Activated CD4-positive, alpha-beta T cell treated with anti-CD3 and anti-CD28 coated beads, Interleukin-2, amount 50 U/mL, for 48 hours (primary cell): ENCODE measurements at places on chromosomes 16 and 17.

- peak; percentile 19 for DNase-seq
Measured at GRCh38 chr17:57916925-57917858, 38.0 kb downstream of the CUEDC1 start.

GRCh38 chr17:59027750-59028149, 78.9 kb downstream of the TRIM37 start:
- DNase-seq = no peak

DNA sequence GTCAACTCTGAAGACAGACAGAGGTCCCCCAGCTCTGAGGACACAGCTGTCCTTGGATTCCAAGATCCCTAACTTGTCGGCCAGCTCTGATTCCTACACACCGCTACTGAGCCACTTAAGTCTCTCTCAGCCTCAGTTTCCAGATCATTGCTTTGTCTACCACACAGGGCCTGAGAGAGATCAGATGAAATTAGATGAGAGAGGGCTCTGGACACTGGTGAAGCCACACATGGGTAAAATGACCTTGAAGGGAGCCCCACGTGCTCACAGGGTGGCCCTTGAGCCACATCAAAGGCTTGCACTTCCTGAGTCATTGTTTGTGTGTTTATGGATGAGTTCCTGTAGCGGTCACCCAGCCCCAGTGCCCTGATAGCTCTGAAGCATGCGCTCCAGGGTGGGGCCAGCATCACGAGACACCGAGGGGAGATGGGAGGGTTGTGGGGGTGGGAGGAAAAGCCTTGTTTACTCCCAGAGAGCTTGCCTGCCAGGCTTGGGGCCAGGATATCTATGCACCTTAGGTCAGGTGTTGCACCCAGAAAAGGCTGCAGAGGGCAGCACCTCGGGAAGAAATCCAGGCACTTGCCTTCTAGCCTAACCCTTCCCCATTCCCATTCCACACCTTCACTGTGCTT, 32.7 kb upstream of the SLC6A2 start:
- DNase-seq = no peak

GRCh38 chr16:79466111-79466510, 134.4 kb downstream of the MAF start:
- no peak for DNase-seq

DNA sequence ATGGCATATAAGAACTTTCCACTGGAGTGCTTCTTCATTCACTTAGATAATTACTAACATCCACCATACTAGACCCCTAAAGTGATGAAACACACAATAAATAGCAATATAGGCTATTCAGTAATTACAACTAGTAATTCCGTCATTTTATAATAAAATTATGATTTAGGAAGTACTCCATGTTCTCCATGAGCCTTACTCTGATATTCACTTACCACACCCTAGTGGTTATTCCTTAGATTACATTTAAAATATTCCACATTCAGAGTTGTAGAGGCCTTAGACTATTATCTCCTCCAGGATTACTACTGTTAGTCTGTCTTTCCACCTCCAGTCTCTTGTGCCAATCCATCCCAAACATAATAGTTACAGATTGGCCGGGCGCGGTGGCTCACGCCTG, 62.4 kb downstream of the STH start:
- no peak for DNase-seq

DNA sequence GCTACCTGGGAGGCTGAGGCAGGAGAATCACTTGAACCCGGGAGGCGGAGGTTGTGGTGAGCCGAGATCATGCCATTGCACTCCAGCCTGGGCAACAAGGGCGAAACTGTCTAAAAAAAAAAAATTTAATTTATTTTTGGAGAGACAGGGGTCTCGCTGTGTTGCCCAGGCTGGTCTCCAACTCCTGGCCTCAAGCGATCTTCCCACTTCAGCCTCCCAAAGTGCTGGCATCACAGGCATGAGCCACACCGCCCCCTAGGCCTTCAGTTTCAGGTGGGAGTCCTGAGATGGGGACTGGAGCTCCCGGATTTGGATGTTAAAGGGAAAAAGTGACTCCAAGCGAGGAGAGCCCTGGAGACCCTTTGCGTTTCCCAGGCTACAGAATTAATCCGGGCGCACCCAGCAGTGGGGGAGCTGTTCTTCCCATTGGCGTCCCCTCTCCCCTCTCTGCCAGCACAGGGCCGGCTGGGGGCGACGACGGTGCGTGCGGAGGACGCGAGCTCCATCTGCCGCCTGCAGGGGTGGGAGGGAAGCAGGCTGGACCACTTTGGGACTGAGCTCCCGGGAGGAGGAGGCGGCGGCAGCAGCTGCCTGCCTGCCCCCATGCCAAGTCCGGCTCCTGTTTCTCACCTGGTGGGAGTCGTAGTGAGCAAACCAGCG, 49.3 kb upstream of the USP7 start:
- DNase-seq = no peak

DNA sequence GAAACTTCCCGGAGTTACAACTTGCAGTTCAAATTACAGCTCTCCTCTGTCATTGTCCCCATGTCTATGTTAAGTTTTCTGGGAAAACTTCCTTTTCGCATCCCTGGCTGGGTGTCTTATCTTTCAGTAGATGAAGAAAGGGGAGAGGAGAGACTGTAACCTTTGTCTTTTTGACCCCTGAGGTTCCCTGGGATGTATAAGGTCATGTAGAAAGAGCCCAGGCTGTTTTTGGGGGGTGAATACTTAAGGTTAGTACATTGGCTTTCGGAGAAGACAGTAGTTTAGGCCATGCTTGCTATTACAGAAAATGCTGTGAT, 31.1 kb downstream of the HS3ST3B1 start:
- DNase-seq = no peak

DNA sequence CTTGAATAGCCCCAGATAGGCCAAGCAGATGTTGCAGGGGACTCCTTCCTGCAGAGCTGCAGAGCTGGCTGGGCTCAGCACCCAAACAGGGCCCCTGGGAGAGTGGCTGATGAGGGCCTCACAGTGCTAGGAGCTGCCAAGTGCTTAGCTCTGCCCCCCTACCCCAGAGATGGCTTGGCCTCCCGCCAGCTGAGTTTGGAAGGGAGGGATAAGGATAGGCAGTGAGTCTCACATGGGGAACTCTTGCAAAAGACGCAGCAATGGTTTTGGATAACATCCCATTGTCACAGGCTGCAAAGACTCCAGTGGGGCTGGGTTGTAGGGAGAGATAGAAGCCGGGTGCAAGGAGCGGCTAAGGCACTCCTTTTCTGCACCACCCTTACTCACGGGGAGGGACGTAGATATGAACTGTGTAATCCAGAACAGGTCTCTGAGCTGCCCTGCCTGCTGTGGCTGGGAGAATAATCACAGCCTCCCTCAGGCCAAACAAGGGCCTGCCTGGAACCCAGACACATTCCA, 52.9 kb upstream of the MAF start:
- no peak for DNase-seq

- no peak for DNase-seq
Measured at GRCh38 chr16:85417156-85417860, 195.8 kb upstream of the GSE1 start.

- no peak for DNase-seq
Measured at GRCh38 chr17:65171752-65172151, 34.6 kb downstream of the RGS9 start.

- DNase-seq = no peak
Measured at GRCh38 chr16:85089525-85089924, 22.7 kb downstream of the CIBAR2 start.

GRCh38 chr17:180381-181244, 837 bp downstream of the DOC2B start:
- no peak for DNase-seq

DNA sequence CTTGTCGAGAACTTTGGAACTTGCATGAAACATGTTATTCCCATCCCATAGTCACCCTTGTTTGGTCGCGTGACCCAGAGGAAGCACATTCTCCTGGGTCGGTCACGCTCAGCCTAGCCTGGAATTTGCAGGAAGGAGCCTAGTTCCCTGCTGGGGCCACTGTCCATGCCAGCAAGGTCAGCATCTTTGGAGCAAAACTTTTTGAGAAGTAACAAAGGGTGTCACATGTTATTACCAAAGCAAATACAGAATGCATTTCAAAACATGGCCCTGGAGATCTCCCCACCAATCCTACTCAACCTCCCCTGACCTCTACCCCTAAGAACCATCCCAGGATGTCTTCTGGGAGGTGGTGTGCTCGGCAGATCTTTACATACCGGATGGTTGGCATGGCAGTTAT, 26.2 kb upstream of the IRF8 start:
- no peak for DNase-seq

GRCh38 chr17:67212714-67213417, 32.1 kb downstream of the HELZ start:
- DNase-seq = no peak

DNA sequence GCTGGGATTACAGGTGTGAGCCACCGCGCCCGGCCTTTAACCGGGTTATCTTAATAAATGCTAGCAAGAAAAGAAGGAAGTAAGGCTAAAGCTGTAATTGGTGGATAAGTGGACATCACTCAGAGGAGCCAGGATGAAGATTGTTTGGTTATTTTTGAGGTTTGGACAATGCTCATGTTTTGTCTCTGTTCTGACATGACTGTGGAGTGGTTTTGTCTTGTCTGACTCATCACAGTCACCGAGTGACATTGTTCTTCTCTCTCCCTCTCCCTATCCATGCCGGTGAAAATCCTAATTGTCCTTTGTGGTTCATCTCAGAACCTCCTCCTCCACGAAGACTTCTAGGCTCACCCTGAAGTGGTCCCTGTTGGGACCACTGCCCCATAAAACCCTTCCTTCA, 23.5 kb upstream of the GRIN2A start:
- DNase-seq = no peak

GRCh38 chr17:73785958-73786743, 141.9 kb upstream of the SDK2 start:
- no peak for DNase-seq

GRCh38 chr17:31583772-31584356, 192.4 kb downstream of the RAB11FIP4 start:
- DNase-seq = no peak

DNA sequence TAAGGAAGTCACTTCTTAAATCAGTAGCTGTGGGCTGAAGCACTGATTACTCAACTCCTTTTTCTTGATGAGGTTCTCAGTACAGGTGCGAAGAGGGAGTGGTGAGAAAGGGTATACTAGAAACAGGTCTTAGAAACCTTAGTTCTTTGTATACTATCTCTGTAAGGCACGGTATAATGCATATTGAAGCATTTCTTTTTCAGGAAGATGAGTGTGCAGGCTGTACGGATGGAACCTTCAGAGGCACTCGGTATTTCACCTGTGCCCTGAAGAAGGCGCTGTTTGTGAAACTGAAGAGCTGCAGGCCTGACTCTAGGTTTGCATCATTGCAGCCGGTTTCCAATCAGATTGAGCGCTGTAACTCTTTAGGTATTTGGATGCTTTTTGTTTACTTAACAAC, 39.2 kb downstream of the CYLD start:
- no peak for DNase-seq

DNA sequence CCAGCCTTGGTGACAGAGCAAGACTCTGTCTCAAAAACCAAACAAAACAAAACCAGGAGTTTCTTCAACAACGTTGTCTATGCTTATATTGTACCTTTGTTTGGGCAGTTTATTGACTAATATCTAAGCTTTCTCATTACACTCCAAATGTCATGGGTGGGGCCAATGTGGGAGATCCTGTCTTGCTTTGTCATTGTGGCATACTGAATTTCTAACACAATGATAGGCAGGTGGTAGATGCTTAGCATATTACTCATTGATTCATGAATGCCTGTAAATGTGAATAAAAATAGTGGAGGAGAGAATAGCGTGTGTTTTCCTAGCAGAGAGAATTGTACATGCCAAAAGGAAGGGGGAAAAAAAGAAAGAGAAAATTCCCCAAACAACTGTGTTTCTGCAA, 802.5 kb upstream of the EEF2KMT start:
- no peak for DNase-seq

DNA sequence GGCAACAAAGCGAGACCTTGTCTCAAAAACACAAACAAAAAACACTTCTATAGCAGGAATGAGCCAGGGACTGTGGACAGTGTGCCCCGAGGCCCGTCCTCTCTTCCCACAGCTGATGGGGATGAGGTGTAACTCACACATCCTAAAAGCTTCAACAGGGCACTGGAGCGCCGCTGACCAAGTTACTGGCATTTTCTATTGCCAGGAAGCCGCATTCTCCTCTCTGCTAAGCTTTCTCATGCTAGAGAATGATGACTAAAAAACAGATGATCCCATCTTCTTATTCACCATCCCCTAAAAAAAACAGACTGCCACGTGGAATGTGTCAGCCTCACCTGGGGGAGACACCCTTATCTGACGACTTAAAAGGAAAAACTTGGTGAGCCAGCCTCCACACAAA, 16.3 kb downstream of the CARHSP1 start:
- no peak for DNase-seq

GRCh38 chr17:9465210-9465921, 110.3 kb downstream of the STX8 start:
- no peak for DNase-seq

DNA sequence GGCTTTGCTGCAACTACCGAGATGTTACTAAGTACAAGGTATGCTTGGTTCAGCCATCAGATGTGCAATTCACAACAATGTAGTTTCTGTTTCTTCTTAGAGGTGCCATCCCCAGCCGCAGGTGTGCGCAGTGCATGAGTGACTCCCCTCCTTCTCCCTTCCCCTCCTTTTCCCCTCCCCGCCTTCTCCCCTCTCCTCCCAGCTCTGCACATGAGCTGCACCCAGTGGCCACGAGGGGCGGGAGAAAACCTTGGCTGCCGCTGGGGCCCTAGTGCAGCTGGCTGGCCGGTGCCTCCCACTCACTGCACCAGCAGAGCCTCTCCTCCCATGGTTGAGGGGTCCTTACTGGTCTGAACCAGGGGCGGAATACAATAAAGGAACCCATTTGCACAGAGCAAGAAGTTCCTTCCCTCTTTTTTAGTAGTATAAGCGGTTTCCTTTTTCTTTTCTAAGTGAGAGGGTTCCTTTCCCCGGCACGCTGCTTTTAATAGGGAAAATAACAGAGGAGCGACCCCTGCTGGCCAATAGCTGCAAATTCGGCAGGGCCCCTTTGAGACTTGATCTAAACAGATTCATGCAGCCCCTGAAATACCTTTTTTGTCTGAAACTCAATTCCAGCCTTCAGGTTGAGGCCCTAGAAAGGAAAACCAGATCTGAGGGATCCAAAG, 7.8 kb upstream of the CCL15 start:
- DNase-seq = peak; percentile 22

- no peak for DNase-seq
Measured at GRCh38 chr17:67171560-67171959, 73.4 kb downstream of the HELZ start.

GRCh38 chr17:68909066-68909465, 46.1 kb downstream of the ABCA8 start:
- DNase-seq = no peak

DNA sequence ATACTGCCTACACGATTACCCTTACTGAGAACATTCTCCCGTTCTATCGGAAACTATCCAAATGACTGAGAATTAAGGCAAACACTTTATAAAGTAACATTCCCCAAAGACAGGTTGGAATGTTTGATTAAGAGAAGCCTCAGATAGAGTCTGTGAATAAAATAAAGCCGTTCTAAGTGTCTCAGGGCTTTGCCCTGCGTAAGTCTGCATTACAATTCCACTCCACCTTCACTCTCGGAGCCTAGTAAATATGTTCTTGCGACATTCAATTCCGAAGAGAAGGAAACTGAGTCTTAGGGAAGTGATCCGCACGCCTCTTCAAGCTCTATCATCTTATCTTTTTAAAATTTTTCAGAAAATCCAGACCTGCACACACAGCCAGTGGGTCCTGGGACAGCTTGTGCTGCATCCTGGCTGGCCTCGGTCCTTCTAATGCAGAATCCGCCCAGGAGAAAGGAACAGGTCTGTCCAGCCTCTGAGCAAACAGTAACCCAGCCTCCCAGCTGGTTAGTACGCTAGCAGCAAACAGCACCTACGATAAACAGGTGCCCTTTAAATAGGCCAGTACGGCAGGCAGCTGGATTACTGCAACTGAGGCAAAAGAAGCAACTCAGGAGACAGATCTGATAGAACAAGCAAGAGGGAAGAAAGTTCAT, 254.1 kb upstream of the IRX3 start:
- no peak for DNase-seq
